ENCODE measurements at places on chromosomes 2 and 18.

GRCh38 chr2:33786881-33787280 is 187.8 kb upstream of the FAM98A start:
- no peak for DNase-seq

DNA sequence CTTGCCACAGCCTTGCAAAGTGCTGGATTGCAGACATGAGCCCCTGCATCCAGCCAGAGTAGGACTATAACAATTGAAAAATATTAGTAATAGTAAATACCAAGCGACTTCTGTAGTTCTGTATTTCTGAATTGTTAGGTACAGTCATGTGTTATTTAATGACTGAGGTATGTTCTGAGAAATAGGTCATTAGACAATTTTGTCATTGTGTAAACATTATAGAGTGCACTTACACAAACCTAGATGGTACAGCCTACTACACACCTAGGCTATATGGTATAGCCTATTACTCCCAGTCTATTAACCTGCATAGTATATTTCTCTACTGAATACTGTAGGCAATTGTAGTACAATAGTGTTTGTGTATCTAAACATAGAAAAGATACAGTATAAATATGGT is 92.1 kb downstream of the GALNT1 start:
- no peak for DNase-seq

DNA sequence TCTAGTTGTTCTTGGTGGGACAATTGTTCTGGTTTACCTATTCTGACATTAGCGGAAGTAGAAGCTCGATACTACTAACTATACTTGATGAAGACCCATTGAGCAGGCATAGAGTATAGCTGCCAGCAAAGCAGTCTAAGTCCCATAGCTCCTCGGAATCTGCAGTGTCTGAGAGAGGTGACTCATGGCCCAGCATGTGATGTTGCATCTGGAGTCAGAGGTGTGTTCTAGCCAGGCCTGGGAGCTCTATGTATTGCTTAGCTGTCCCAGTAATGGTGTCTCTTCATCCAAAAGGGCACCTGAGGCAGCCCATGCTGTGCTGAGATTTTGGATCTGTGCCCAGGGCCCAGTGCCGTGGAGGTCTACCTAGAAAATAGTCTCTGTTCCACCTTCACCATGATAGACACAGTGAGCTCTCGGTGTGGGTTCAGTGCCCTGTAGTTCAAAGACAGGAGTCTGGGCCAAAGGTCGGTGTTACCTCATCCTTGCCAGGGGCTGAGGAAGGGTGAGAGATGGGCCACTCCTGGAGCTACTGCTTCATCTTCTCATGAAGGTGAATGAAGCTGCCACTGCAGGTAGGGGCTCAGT is 47.3 kb downstream of the MEX3C start:
- DNase-seq = no peak

GRCh38 chr2:136133176-136133575 is 15.2 kb upstream of the CXCR4 start:
- DNase-seq = no peak

DNA sequence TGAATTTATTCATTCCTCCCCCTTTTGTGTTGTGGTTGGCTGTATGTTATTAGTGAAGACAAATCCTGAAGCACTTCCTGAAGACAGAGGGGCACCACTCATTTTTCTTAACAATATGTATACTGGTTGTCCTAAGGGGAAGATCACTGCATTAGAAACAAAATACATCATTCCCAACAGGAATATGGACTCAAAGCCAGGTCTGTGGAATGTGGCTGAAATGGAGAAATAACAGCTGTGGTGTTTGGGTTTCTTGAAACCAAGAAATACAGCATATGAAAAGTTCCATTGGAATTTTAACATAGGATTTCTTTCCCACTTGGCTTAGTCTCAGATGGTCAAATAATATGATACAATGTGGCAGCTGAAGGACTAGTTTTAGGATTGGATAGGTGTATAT is 267.6 kb downstream of the KCNE4 start:
- DNase-seq = no peak

DNA sequence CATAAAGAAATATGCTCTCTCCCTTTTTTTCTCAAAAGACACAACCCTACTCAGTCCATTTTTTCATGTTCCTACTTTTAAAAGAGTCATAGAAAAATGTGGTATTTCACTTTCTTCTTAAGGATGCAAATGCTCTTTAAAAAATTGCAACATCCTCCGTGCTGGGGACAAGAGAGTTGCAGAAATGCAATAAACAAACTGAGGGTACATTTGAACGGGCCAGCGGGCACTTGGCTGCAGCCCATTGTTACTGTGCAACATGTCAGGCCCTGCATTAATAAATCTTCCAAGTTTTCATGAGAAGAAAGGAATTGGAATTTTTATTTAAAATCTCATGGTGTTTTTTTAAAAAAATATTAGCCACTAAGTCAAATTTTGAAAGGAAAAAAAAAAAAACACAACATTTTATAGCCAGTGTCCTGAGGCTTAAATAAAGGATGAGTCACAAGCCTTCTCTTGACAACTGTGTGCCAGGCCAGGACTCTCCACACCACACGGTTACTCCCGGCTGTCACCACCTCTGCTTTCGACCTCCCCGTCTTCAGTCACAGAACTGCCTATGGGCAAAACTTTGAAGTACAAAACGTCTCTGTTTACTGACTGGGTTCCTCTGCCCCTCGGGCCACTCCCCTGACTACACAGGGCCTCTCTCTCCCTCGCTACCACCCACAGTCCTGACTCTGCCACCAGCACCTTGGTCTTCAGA is 57.5 kb upstream of the MFF start:
- no peak for DNase-seq

- no peak for DNase-seq
These were observed 55.9 kb upstream of the EPAS1 start for GRCh38 chr2:46241344-46241743.

- no peak for DNase-seq
These were observed 48.1 kb downstream of the LHCGR start for GRCh38 chr2:48707466-48707865.

DNA sequence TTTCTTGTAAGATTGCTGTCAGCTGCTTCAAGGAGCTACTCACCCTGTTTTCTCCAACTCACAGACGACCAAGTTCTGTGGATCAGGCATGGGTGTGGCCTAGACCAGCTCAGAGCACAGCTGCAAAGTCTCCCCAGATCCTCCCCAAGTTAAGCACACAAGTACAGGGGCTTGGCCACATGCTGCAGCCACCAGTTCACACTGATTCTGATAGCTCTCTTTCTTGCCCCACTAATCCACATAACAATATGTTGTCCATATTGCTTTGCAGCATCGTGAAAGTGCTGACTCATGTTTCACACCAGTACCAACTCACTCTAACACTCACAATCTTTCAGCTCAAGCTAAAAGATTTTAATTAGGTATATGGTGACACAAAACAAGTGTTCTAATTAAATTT is 437.0 kb downstream of the PARD3B start:
- DNase-seq = no peak

DNA sequence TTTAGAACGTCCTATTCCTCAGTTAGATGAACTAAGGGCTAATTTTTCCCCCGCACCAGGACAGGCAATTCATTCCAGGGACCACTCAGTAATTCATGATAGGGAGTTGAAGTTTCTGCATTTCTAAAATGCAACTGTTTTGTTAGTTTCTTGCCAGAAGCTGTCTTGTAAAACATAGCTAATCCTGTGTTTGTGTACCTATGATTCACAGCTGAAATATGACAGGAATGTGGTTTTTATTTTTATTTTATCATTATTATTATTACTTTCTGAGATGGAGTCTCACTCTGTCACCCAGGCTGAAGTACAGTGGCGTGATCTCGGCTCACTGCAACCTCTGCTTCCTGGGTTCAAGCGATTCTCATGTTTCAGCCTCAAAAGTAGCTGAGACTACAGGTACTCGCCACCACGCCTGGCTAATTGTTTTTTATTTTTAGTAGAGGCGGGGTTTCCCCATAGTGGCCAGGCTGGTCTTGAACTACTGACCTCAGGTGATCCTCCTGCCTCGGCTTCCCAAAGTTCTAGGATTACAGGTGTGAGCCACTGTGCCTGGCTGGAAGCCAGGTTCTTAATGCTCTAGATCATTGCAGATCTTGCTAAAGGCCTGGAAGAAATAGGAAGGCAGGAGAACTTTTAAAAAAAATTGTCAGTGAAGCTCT is 154.8 kb upstream of the FHL2 start:
- no peak for DNase-seq

DNA sequence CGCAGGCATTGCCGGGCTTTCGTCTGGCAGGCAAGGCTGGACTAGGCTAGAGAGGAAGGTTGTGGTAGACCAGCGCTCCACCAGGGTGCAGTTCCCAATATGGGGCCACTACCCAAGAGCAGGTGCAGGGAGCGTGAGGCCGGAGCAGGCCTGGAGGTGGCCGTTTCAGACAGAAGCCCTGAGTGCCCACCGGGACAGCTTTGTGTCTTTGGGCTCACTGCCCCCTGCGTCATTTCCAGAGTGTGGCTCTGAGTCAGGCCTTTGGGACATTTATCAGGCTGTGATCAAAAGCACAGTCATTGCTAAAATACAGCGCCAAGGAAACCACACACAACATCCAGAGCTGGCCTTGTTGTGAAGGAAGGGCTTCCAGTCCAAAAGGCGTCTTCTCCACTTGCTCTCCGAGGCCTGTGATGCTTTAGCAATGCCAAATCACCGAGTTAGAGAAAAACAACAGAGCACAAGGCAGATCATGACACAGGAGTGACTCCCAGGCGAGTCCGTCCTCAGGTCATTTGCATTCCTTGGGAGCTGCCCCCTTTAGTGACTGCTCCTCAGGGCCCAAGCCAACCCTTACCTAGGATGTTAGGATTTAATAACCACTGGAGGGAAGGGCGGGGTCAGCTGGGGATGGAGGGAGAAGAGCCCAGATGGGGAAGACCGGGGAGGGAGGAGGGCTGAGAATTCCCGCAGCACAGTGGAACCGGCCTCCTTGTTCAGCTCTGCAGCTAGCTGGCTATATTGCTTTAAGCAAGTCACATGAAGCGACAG is 42.3 kb downstream of the RFX8 start:
- DNase-seq = no peak

DNA sequence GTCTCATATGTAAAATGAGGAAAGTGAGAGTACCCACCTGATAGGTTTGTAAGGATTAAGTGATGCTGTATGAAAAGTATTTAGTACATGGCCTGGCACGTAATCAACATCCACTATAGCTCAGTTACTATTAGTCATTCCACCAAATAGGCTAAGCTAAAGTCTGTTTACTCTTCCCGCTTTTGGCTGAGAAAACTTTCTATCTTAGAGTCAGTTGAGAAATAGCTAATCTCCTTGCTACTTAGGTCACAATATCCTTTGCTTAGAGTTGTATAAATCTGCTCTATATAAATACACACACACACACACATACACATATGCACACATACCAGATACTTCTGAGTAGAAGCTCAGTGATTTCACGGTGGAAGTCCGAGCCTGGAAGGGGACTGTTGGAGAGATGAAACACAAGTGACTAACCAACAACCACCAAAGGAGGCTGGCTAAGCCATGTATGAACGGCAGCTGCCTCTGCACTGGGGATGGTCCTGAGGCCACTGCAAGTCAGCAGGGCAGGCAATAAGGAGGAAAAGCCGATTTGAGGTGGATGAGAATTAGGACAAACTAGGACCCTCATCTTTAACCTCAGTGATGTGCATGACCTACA is 104.6 kb upstream of the EPHA4 start:
- no peak for DNase-seq

- no peak for DNase-seq
These were observed 21.3 kb upstream of the TAF1B start for GRCh38 chr2:9821805-9822445.

DNA sequence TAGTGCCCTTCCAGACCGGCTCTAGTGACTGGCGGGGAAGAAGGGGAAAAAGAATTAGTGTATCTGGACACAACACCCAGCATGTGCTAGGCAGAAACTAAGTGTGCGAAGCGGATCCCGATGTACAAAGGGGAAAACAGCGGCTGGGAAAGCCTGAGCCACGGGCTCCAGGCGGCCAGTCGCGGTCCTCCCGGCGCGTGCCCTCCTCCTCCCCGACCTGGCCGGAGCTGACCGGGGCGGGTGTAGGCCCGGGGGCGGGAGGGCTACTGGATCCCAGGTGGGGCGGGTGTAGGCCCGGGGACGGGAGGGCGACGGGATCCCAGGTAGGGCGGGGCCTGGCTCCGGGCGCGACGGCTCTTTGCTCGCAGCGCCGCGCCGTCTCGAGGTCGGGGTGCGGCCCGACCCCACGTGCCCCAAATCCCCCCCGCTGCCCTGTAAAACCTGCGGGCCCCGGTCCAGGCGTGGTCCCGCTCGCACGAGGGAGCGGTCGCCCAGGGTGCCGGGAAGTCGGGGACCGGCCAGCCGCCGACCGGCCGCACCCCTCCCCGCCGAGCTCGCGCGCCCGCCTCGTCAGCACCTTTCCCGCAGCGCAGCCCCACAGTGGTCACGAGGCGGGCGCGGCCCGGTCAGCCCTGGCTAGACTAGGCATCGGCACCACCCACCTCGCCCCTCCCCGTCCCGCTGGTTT is 48.8 kb downstream of the C2orf42 start:
- DNase-seq = no peak

- no peak for DNase-seq
These were observed 382.6 kb downstream of the CDH2 start for GRCh38 chr18:27794181-27794926.

DNA sequence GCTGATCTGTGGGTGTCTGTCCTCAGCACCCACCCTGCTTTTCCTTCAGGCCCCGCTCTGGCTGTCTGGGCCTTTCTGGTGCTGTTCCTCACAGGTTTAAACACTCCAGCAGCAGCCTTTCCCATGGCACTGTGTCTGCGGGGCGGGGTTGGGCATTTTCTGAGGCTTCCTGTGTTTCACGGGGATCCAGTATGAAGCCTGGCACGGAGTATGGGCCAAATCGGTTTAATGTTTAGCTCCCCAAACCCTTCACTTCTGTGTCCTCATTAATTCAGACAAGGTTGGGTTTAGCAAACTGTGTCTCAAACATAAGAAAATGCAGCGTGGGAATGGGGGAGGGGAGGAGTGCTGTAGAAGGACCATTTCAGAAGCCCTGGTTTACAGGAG is 44.9 kb downstream of the HPCAL1 start:
- no peak for DNase-seq

DNA sequence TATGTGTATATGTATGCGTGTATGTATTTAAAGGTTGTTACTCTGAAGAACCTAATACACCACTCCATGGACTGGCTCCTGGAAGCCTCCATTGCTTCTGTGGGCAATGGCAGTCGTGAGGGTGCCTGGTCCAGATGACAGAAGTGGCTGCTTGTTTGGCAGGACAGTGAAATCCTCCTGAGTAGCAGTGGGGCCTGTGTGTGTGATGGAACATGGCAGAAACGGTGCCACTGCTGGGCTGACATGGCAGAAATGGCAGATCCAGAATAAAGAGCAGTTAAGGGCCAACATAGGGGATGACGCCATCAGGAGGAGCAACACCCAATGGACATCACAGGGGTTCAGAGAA is 6.1 kb upstream of the CPLX4 start:
- no peak for DNase-seq

Data from NCI-H1048 (cell line).